Activated CD4-positive, alpha-beta T cell treated with anti-CD3 and anti-CD28 coated beads, Interleukin-2, amount 10 ng/mL, durations not matched to agents 7 days and 5 days (primary cell): ENCODE measurements at places on chromosomes 7 and 10.

- no peak for DNase-seq
These were observed 40.9 kb downstream of the NSUN6 start for GRCh38 chr10:18610517-18610916.

- DNase-seq, result no peak
These were observed 23.5 kb downstream of the AOC1 start for GRCh38 chr7:150875791-150876190.

DNA sequence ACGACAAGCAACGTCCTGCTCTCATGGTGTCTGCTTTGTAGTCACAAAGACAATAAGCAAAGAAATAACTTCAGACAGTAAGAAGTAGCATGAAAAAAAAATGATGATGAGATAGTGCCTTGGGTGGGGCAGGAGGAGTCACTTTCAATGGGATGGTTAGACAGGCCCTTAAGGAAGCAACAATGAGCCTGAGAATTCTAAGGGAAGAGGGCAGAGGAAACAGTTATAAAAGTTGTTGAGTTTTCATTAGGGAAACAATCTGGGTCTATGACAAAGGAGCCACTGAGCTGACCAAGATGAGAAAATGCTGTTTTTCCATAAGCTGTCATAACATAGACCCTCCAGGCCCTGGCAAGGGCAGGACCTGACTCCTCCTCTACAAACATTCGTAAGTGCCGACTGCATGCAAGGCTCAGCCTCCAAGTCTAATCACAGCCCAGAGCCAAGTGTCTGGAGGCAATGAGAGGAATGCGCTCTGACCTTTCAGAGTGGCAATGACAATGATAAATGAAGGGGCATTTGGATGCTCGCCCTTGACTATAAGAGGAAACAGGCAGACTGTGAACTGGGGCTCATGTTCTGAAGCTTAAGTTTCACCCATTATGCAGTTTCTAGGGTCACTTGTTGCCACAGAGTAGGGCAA is 43.7 kb downstream of the PPP1R3C start:
- DNase-seq, result no peak

GRCh38 chr10:27258838-27259812 is 18.5 kb upstream of the ACBD5 start:
- no peak for DNase-seq

- no peak for DNase-seq
These were observed 13.9 kb downstream of the PARD3 start for GRCh38 chr10:34801097-34801733.

- DNase-seq, result no peak
These were observed 12.0 kb upstream of the KLHL7 start for GRCh38 chr7:23093546-23093945.

DNA sequence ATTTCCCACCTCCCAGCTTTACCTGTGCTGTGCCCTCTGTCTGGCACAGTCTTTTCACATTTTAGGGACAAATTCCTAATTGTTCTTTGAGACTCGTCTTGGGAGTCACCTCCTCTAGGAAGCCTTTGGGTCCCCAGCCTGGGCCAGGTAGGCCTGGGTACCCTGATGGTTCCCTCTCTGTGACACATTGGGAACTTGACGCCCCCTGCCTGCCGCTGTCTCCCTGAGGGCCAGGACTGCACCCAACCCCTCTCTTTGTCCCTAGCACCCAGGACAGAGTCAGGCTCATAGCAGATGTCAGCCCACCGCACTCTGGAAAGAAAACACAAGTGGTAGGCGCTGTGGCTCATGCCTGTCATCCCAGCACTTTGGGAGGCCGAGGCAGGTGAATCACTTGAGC is 71.4 kb downstream of the GTF2IRD1 start:
- no peak for DNase-seq

DNA sequence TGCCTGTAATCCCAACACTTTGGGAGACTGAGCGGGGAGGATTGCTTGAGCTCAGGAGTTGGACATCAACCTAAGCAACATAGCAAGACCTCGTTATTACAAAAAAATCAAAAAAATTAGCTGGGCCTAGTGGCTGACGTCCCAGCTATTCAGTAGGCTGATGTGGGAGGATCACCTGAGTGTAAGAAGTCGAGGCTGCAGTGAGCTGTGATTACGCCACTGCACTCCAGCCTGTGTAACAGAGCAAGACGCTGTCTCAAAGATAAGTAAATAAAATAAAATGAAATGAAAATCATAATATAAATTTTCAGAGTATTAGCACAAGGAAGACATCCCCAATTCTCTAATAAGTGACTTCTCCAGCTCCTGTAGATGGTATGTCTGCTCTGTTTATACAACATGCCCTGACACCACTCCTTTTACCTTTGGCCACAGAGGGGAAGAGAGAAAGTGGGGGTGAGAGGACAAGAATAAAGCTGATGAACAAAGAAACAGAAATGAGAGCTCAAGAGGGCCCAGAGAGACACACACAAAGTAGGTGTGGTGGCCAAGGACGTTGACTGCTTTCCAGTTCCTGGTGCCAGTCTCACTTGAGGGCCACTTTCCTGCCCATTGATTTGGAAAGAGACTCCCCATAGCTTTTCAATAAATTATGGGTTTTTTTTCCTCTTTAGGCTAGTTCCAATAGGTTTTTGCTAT is 62.9 kb downstream of the PTTG1IP2 start:
- DNase-seq, result no peak
